ENCODE measurements at places on chromosomes 7 and 10.

DNA sequence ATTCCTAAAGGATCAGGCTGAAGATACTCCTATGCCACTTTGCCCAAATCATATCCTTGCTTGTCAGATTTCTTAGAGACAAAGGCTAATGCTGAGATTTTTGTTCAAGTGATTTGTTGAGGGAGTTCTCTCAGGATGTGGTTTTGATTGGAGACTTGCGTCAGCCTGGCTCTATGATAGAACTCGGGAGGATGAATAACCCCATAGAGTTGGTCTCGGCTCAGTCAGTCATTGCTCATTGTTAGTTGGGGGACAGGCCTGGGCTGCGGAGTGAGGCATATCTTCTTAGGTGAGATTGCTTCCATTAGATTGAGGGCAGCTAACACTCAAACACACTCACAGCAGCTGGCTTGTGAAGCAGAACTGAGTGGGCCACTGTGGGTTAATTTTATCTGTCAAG lies 203.4 kb downstream of the KIF20B start:
- no peak for DNase-seq

DNA sequence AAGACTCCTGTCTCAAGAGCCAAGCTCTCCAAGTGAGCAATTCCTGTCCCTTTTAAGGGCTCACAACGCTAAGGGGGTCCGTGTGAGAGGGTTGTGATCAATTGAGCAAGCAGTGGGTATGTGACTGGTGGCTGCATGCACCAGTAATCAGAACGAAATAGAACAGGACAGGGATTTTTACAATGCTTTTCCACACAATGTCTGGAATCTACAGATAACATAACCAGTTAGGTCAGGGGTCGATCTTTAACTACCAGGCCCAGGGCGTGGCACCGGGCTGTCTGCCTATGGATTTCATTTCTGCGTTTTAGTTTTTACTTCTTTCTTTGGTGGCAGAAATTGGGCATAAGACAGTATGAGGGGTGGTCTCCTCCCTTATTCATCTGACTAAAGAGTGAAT lies 54.9 kb upstream of the SP4 start:
- no peak for DNase-seq

- DNase-seq, result no peak
Observed at GRCh38 chr7:55514546-55515265, 57.6 kb downstream of the VOPP1 start.

- DNase-seq, result no peak
Observed at GRCh38 chr10:34139559-34139958, 675.5 kb downstream of the PARD3 start.

DNA sequence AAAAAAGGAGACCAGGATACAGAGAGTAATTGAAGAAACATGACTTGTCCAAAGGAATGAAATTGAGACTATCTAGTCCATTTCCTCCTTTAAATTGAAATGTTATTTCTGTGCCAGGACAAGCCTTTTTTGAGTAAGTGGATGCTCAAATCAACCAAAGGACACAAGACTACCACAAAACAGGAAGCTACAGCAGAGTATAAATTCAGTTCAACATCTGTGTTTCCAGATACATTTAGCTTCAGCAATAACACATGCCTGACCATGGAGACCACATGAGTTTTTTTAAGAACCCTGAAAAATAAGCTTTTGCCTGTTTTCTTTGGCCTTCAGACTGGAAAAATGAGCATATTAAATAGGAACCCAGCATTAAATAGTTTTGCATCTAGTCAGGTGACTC lies 707.5 kb downstream of the ZWINT start:
- DNase-seq, result no peak

DNA sequence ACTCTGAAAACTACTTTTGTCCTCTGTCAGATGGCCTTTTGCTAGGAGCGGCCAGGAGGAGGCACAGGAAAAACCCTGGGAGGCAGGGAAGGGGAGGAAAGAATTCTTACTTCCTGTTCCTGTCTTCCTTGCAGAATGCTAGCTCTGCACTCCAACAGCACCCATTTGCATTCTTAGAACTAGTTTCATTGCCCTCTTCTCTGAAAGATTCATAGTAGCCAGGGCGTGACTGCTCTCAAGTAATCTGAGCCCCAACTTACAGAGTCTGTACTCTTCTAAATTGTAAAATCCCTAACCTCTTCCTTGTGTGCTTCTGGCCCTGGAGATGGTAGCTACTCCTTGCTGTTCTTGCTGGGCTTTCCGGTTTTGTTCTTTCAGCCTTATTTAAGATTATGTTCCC lies 75.3 kb upstream of the STEAP1 start:
- no peak for DNase-seq

- no peak for DNase-seq
Observed at GRCh38 chr7:15419596-15419995, 142.2 kb downstream of the AGMO start.

- DNase-seq, result no peak
Observed at GRCh38 chr10:132319853-132320653, 11.9 kb upstream of the LRRC27 start.

- no peak for DNase-seq
Observed at GRCh38 chr10:75208181-75208580, 2.4 kb upstream of the VDAC2 start.

DNA sequence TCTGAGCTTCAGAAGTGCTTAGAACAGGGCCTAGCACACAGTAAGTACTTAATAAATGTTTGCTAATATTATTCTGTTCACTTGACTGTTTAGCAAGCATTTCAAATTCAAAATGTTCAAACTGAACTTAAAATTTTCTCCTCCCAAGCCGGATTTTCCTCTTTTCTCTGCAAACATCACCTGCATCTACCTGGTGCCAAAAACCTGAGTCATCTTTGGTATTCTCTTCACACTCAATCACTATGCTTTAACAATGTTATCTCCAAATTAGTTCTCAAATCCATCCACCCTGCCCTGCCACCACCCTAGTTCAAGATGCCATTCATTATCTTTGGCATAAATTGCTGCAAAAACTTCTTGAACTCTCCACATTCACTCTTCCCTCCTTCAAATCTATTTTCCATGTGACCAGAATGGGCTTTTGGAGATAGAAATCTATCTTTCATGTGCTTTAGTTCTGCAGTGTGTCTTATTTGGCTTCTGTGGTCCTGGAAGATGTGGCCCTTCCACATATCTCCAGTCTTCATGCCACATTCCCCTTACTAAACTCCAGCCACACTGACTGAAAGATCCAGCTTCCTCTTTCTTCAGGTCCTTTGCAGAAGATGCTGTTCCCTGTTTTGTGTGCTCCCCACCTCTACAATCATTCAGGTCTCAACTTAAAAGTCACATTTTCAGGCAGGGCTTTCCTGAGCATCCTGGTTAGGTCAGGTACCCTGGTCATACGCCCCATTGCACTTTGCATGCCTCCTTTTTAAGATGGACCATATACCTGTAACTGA lies 2.0 kb downstream of the GGCT start:
- DNase-seq, result no peak

DNA sequence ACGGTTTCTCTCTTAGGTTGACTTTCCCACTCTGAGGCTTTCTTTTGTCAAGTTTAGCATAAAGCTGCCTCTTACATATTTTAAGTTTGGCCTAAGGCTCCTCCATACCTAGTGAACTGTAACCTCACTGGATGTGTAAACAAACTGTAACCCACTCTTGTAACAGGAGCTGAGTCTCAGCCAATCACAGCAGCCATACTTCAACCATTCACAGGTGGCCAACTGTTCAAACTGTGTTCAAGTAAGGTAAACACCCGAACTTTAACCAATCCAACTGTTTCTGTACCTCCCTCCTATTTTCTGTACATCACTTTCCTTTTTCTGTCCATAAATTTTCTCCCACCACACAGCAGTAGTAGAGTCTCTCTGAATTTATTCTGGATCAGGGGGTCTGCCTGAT lies 7.7 kb upstream of the NRBF2 start:
- DNase-seq, result no peak

GRCh38 chr7:68176974-68177373 lies 1180.3 kb downstream of the TYW1 start:
- peak; percentile 53 for DNase-seq

GRCh38 chr10:30000802-30001571 lies 58.4 kb downstream of the JCAD start:
- DNase-seq, result no peak

DNA sequence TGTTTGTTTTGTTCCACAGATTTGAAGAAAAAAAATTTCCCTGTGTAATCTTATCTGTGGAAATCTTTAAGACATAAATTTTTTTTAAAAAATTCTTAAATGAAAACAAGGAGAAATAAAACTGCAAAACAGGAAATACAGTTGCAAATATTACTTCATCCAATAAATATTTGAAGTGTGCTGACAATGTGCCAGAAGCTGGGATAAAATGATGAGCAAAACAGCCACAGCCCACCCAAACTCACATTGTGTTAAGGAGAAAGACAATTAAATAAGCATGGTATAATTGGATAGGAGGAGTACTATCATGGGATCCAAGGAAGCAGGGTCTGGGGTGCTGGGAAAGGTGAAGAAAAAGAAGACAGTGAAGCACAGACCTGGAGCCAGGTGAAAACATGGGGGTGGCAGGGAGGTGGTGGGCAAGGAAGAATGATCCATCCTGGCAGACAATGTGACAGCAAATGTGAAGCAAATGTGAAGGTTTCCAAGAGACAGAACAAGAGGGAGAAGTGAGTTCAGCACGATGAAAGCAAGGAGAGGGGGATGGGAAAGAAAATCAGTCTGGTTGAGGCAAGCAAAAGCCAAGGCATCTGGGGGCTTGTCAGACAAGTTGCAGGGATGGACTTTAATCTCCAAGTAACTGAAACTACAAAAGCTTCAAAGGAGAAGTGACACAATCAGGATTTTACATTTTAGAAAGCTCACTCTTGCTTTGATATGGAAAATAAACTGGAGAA lies 135.9 kb downstream of the HIBADH start:
- DNase-seq, result no peak

- DNase-seq, result no peak
Observed at GRCh38 chr7:156665101-156665500, 24.5 kb downstream of the RNF32 start.

- DNase-seq, result peak; percentile 82
Observed at GRCh38 chr7:102912742-102913141, at the start of gene LRRC17. LRRC17 (plus strand) TSS chr7:102913000; CDS start chr7:102933914, 20,914 bp downstream.

GRCh38 chr7:80488406-80488805 lies 23.5 kb downstream of the GNAT3 start:
- peak; percentile 35 for DNase-seq

- DNase-seq, result no peak
Observed at GRCh38 chr7:29017713-29018112, 59.6 kb upstream of the TRIL start.
